ENCODE measurements at places on chromosomes 3 and 15.

- DNase-seq = no peak
Observed at GRCh38 chr3:152087153-152087552, 181.6 kb upstream of the MBNL1 start.

GRCh38 chr3:128411574-128412064, 55.1 kb downstream of the DNAJB8 start:
- DNase-seq = no peak

DNA sequence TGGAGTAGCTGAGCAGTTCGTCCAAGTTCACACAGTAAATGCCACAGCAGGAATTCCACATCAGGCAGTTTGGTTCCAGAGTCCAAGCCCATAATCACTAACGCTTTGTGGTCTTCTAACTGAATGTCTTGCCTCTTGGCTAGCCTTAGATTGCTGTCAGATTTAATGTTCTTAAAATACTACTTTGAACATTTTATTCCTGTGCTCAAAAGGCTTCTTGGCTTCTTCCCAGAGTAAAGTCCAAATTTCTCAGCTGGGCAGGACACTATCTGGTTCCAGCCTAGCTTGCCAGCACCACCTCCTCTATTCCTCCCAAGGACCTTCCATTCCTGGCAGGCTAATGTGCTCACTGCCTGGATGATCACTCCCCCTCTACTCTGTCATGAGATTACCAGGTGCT, 256.9 kb downstream of the SQOR start:
- no peak for DNase-seq

DNA sequence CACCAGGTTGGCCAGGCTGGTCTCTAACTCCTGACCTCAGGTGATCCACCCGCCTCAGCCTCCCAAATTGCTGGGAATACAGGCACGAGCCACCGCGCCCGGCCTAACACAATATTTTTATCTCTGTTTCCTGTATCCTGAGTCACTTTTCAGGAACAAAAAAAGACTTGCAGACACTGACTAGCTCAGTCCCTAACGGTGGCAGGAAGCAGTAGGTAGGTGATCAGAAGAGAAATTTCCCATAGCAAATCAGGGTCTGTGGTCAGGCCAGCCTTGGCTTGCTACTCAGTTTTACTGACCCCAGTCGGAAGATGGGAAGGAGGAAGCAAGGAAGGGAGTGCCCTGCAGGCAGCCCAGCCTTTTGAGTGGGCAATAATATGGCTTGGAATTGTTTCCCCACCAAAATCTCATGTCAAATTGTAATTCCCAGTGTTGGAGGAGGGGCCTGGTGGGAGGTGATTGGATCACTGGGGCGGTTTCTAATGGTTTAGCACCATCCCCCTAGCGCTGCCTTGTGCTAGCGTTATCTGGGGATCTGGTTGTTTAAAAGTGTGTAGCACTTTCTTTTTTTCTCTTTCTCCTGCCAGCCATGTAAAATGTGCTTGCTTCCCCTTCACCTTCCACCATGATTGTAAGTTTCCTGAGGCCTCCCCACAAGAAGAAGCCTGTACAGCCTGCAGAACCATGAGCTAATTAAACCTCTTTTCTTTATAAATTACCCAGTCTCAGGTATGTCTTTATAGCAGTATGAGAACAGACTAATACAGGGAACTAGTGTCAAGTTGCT, 19.5 kb upstream of the CDCP1 start:
- DNase-seq = no peak

- DNase-seq = no peak
Observed at GRCh38 chr3:121895121-121895520, 920 bp downstream of the SLC15A2 start.

- no peak for DNase-seq
Observed at GRCh38 chr3:21893242-21893641, 142.2 kb upstream of the ZNF385D start.

DNA sequence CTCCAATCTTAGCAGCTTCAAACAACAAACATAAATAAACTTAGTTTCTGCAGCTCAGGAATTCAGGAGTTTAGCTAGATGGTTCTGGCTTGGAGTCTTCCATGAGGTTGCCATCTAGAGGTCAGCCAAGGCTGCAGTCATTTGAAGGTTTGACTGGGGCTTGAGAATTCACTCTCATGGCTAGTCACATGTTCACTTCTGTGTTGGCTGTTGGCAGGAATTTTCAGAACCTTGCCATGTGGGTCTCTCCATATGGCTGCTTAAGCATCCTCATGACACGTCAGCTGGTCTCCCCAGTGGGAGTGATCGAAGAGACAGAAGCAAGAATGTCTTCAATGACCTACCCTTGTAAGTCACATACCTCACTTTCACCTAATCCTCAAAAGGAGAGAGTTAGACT, 269.2 kb upstream of the CNTN3 start:
- no peak for DNase-seq

DNA sequence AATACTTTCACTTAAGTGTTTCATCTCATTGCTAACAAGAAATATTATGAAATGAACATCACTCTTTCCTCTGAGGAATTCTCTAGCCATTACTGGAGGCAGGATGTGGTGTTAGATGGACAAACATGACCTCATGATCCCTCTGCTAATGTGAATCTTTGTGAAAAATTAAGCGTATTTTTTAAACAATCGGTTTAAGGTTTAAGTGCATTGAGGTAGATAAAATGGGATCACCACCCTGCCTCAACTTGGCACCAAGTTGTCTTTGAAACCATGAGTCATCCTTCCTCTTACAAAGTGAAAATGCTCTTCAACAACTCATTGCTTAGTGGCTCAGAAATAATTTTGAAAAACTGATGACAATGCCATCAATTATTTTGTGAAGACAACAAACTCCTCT, 76.0 kb upstream of the DCBLD2 start:
- no peak for DNase-seq

DNA sequence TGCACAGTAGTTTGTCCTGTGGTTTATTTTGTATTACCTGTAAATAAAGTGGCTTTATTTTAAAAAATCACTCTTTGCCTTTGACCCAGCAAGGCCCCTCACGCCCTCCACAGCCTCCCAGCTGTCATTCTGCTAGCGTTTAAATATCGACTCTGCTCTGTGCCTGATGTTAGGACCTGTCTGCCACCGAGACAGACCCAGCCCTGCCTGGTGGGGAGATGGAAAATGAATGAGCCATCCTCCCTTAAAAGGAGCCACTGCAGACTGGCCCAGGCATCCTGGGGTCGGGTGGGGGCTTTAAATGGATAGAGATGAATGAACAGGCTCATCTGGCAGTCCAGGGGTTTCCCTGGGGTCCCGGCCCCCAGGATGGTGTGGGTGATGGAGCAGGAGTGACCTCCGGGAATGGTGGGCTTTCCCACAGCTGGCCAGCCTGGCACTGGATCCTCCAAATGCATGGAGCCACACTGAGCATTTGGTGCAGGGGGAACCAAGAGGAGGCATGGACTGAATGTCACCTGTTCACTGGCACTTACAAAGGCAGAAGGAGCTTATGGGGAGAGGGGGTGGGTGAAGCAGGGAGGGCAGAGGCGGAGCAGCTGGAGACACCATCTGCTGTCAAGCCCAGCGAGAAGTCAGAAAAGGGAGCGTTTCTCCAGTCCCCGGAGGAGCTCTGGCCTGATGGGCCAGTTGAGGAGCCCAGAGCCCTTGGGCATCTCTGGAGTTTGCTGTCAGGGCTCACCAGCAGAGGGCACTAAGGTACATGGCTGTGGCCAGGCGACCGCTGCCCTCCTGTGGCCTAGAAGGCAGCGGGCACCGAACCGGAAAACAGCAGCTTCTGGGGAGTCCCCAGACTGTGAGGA, 11.9 kb downstream of the GRM2 start:
- DNase-seq = no peak

DNA sequence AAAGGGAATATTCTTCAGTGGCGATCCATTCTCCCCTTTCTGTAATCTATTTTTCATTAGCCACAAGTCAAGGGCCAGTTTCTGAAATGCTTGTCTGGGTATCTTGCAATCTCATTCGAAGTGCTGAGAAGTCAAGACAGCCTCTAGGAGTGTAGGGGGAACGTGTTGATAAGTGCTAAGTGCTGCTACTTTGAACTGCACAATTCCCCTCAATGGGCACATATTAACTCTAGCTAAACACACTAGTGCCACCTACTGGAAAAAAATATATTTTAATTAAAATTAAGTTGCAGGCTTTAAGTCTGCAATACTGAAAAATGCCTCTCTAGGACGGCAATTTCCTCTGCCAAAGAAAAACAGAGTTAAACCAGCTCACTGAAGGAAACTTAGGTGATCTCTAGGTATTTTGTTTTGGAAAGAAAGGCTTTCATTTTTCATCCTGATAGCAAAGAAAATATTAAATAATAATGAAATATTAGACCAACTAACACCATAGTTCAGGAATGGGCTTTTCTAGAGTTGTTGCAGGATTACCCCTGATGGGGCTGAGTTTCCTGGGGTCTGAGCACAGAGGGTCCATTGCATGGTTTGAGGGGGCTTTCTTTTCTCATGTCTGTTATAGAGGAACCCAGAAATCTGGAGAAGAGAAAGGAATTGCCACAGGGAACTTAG, 181.9 kb upstream of the KBTBD8 start:
- DNase-seq = no peak

GRCh38 chr3:10228248-10228950, 19.9 kb upstream of the TATDN2 start:
- no peak for DNase-seq

DNA sequence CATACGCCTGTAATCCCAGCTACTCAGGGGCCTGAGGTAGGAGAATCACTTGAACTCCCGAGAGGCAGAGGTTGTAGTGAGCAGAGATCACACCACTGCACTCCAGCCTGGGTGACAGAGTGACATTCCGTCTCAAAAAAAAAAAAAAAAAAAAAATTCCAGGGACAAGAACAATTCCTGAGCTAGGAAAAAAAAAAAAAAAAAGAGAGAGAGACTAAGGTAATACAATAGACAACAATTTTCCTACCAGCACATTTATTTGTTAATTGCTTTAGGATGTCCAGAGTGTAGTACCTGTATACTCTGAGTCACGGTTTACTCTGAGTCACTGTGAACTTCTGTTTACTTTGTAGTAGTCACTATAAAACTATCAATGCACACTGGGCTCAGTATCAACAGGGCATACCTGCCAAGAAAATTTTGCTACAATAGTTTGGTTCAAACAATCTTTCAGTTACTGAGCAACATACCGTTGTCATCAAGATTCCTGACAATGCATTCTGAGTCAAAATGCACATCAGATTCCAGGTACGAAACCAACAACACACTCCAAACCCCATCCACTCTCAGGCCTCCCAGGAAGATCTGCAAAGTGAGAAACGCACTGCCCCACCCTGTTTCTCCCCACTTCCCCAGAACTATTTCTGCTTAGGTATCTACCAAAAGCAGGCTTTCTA, 28.3 kb downstream of the IGF2BP2 start:
- DNase-seq = no peak

DNA sequence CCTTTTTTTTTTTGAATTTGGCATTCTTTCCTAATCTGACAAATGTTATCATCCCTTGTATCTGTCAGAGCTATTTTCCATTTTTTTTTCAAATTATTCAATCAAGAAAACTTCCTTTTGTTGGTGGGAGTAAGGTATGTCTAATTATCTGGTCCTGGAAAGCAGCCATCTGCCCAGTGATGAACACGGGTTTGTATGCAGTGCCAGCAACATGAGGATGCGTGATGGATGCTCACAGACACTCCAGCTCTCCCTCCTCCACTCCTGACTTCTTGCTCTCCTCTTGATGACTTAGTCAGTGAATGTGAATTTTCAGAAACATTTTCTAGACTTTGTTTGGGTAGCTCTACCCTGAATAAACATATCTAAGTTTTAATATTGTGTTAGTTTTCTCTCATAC, 79.2 kb downstream of the IL1RAP start:
- no peak for DNase-seq

DNA sequence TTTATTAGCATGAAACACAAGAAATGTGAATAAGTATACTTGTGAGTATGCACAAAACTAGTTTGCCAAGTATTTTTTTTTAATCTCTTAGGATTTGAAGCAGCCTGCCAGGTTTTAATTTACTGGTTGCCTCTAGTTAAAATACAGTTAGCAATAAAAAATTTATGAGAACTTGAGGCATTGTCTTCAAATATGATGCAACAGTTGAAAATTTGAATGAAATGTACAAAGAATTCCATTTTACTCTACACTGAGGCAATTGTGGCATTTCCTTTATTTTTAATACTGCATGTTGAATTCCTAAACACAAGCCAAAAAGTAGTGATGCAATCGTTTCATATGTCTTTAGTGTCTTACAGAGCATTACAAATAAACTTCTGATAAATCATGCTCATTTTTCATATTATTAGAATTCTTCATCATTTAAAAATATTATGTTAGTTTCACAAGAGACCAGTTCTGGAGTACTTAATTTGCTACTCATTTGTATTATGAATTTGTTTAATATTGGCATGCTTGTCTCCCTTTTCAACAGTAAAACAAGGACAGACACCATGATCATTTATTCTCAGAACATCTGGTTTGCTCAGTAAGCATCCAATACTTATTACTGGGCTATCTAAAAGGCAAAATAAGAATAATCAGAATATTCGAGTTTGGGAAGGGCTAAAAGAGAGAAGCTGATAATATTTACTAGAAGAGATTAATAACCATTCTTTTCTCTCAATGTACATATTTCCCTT, 124.8 kb upstream of the PTX3 start:
- no peak for DNase-seq

DNA sequence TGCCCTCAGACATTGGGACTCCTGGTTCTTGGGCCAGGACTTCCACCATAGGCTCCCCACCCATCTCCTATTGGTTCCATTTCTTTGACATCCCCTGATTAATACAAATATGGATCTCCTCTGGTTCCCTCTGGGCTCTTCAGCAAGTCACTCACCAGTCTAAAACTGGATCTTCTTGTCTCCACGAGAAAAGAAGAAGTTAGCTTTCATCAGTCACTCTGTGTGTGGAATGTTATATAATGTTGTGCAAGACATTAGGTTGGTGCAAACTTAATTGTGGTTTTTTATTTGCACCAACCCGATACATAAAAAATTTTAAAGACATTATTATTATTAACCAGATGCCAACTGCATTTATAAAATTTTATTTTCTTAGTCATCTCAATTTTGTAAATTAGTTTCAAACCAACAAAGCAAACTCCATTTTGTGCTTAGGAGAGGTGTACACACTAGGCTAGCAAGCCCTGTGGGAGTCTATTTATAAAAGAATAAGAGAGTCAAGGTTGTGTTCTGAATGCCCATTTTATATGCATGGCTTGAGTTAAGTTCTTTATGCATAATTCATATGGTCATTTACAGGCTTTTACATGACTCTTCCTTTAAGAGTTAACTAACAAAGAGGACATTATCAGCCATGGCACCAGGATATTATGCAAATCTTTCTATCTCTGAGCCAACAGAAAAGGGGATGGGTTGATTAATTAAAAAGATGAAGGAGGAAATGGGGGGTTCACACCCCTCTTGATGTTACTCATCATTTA, 35.1 kb upstream of the IL12A start:
- DNase-seq = no peak

GRCh38 chr3:187212196-187212545, 14.9 kb downstream of the RTP1 start:
- no peak for DNase-seq

- no peak for DNase-seq
Observed at GRCh38 chr3:101074518-101074917, 81.3 kb upstream of the ABI3BP start.

DNA sequence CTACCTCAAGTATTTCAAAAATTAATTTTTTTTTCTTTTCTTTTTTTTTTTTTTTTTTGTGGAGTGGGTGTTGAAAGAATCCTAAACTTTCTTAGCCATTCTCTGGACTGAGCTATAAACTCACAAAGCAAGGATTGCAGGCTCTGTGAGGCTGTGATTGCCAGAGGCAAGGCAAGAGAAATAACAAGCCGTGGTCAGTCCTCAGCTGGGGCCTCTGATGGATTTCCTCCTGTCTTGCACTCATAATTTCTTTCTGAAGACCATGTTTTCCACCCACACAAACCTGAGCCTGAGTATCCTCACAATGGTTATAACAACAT, 1.3 kb downstream of the CX3CR1 start:
- DNase-seq = no peak

Data from stimulated activated CD8-positive, alpha-beta memory T cell treated with anti-CD3 and anti-CD28 coated beads, Interleukin-4, amount 100 ng/mL, for 1 hour (primary cell).